ENCODE measurements at places on chromosomes 5 and 9. TPM values are rescaled to one million over a fixed set of nuclear protein-coding genes. Genes with fewer than 3 reads are reported as not detected.

- no peak overlapping the region for H3K4me3 ChIP-seq
- no peaks in the 10 kb centered on the region for H3K4me1 ChIP-seq
- H3K27ac ChIP-seq = no peak overlapping the region
- no peaks in the 10 kb centered on the region for H3K27me3 ChIP-seq
Observed at GRCh38 chr9:73023025-73023541, 70.2 kb upstream of the ALDH1A1 start.

DNA sequence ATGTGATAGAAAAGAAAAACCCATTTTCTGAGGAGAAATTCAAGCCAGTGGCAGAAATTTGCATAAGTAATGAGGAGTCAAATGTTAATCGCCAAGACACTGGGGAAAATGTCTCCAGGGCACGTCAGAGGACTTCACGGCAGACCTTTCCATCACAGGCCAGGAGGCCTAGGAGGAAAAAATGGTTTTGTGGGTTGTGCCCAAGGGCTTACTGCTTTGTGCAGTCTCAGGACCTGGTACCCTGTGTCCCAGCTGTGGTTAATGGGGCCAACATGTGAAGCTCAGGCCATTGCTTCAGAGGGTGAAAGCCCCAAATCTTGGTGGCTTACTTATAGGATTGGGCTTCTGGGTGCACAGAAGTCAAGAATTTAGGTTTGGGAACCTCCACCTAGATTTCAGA is 54.8 kb upstream of the ADAMTS2 start:
- H3K27ac ChIP-seq = no peak overlapping the region
- H3K4me1 ChIP-seq = no peaks in the 10 kb centered on the region
- no peaks in the 10 kb centered on the region for H3K27me3 ChIP-seq

- peak overlapping the region; percentile 74 for H3K27ac ChIP-seq
- peaks cover 6% of the 10 kb centered on the region for H3K27me3 ChIP-seq
- peaks cover 12% of the 10 kb centered on the region for H3K4me1 ChIP-seq
- DNase-seq = peak; percentile 76
- H3K36me3 ChIP-seq = no peaks in the 10 kb centered on the region
- no peak overlapping the region for H3K4me3 ChIP-seq
Observed at GRCh38 chr9:126791406-126792230, 13.2 kb upstream of the ZBTB43 start.

DNA sequence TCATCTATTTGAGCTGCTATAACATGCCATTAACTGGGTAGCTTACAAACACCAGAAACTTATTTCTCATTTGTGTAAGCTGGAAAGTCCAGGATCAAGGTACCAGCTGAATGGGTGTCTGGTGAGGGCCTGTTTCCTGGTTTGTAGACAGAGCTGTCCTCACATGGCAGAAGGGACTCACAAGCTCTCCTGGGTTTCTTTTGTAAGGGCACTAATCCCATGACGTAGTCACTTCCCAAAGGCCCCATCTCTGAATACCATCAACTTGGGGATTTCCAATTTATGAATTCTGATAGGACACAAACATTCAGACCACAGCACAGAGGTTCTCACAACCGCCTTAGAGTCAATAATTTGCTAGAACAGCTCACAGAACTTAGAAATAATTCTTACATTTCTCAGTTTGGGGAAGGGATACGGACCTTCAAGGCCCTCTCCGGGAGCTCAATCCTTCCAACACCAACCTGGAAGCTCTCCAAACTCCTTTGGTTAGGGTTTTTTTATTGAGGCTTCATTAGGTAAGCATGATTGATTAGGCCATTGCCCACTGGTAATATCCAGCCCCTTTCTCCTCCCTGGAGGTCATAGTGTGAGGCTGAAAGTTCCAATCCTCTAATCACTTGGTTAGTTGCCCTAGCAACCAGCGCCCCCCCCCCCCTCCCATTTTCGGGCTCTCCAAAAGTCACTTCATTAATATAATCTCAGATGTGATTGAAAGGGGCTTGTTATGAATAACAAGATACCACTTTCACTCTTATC is 7.6 kb upstream of the DNAJA1 start:
- no peak overlapping the region for H3K4me3 ChIP-seq
- H3K36me3 ChIP-seq = peaks cover 8% of the 10 kb centered on the region
- H3K27me3 ChIP-seq = no peaks in the 10 kb centered on the region
- H3K27ac ChIP-seq = no peak overlapping the region
- H3K4me1 ChIP-seq = no peaks in the 10 kb centered on the region

DNA sequence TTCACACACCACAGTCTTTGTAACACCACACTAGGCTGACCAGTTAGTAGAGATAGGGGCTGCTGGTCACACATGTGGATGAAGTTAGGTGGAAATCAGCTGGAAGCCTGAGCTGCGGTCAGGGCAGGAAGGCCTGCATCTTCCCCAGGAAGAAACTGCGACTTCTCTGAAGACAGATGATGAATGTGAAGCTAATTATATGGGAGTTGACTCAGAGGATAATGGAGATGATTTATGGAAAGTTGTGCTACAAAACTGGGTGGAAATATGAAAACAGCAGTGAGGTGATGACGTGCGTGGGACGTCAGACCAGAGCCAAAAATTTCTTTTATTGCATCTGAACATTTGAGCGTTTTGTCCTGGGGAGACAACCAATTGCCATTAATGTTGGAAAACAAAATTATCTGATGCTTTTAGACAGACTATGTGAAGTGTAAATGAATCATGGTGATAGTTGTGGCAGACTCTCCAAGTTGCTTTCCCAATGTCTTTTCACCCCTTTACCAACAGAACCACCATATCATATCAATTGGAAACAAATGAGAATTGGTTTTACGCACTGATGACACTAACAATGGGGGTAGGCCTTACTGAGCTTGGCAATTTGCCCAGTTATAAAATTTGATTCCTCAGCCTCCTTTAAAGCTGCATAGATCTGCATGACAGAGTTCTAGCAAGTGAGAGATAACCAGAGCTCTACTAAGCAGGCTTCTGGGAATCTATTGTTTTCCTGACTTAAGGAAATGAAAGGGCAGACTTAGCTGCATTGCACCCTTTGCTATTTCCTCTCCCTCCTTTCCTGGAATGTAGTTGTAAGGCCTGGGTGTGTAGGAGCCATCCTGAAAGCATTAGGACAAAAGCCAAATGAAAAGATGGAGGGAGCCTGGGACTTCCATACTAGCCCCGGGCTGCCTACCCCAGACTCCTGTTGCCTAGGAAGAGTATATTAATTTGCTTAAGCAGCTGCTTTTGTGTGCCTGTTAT is 84.0 kb downstream of the RAB3C start:
- H3K4me3 ChIP-seq = no peak overlapping the region
- no peaks in the 10 kb centered on the region for H3K27me3 ChIP-seq
- no peak overlapping the region for H3K27ac ChIP-seq
- no peak for DNase-seq
- H3K36me3 ChIP-seq = no peaks in the 10 kb centered on the region
- H3K4me1 ChIP-seq = no peaks in the 10 kb centered on the region

GRCh38 chr5:148811756-148812155 is 14.7 kb upstream of the ADRB2 start:
- H3K4me1 ChIP-seq = peaks cover 5% of the 10 kb centered on the region
- DNase-seq = peak; percentile 42
- H3K36me3 ChIP-seq = no peaks in the 10 kb centered on the region
- no peak overlapping the region for H3K4me3 ChIP-seq

DNA sequence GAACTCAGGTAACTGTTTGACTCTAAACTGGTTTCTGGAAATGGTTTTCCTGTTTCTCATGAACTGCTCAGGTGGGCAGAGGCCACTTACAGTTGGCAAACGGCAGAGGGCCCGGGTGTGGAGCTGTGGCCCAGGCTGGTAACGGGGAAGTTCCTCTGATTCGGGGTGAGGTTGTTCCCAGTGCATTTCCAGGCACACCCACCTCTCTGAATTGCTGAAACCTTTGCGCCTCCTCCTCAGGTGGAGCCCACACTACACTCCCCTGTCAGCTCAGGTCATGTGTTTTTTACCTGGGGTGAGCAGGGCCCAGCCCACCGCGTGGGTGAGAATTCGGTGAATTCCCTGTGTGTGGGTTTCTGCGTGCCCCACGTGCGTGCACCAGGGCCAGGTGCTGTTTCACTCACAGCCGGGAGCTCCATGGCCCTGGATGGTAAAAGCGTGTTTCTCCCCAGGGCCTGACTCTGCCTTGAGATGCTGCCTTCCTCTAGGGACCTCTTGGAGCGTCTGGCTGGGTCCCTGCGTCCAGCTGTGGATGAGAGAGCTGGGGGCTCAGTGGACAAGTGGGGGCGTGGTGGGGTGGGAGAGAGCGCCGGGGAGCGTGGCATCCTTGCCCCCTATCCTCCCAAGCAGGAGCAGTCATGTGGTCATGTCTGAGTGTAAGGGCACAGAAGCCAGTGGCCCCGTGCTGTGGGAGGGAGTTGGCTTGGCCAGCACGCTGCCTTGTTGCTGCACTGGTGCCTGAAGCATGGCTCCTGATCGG is 33.5 kb upstream of the LPCAT1 start:
- no peak overlapping the region for H3K27ac ChIP-seq
- H3K4me1 ChIP-seq = no peaks in the 10 kb centered on the region
- no peaks in the 10 kb centered on the region for H3K36me3 ChIP-seq
- DNase-seq = no peak
- H3K4me3 ChIP-seq = no peak overlapping the region
- peaks cover 55% of the 10 kb centered on the region for H3K27me3 ChIP-seq

Gene TNFSF15
- under 0.01 TPM for total RNA-seq

Gene PDCD1LG2
- total RNA-seq = 33.3 TPM

Gene COMMD10
- total RNA-seq = 35.8 TPM

Gene SLC35A4
- 19.2 TPM for total RNA-seq

Gene HMMR
- total RNA-seq = 24.6 TPM

Gene UBAC1
- 33.6 TPM for total RNA-seq

Gene CATSPER3
- total RNA-seq = under 0.01 TPM

Gene OR1B1
- not detected for total RNA-seq

Gene PCDHB4
- not detected for total RNA-seq
